ENCODE measurements at places on chromosomes 7 and 10.
A peak's percentile ranks its signal among the peaks of the same experiment; 100 is the strongest.

- DNase-seq, result no peak
These were observed 45.9 kb downstream of the SHH start for GRCh38 chr7:155766386-155766785.

- DNase-seq, result no peak
These were observed 204.0 kb upstream of the GNAI1 start for GRCh38 chr7:79930604-79931003.

DNA sequence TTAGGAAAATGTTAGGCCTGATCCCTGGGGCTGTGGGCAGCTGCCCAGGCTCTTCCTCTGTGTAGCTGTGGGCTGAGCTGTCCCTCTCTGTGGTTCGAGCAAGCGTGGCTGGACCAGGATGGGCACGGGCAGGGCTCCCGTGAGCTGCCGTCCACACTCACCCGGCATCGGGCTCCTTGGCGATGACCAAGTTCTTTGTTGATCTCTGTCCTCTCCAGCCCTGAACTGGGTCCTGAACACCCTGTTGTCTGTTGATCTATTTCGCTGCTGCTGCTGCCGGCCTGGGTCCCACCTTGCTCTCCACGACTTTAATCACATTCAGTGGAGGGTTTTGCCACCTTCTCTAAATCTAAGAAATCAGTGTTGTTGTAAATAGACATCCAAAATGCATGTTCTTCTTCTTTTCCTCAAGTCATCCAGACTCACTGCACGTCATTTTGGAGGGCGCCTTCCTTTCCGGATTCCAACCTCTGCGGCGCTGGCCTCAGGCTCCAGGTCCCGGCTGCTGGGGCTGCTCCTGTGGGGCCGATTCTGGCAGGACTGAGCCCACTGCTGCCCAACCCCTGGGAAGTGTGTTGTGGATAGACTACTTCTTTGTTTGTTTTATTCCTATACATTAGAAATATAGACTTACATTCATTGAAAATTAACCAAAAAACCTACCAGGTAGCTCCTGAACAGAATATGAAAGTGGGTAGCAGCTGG is 100.6 kb downstream of the DYNC2I1 start:
- no peak for DNase-seq

DNA sequence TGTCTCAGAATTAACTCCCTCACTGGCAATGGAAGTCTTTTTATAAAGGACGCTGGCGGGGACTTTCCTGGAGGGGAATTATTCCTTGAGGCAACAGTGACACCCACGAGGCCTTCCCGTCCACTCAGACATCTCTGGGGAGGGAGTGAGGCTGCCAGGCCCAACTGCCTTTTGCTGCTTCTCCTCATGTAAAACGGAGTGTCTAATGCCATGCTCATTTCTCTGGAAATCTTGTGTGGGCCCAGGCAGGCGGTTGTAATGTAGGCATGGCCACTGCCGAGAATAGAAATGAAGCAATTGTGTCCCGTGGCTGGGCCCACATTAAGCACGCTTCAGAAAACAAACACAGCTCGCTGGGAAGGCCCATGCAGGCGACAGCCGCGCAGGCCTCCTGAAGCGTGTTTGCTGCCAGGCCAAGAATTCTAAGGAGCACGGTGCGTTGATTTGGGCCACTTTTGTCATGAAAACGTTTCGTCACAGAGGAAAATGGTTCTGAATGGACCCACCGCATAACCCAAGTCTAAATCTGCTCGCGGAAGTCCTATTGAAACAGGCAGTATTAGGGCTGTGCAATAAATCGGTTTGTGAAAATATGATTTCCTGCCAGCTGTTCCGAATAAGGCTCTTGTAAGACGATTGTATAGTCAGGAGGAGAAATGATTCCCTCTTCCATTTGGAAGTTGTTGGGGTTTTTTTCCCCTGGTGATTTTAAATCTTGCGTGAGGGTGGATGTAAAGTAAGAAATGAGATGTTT is 104.2 kb upstream of the CHST15 start:
- no peak for DNase-seq

DNA sequence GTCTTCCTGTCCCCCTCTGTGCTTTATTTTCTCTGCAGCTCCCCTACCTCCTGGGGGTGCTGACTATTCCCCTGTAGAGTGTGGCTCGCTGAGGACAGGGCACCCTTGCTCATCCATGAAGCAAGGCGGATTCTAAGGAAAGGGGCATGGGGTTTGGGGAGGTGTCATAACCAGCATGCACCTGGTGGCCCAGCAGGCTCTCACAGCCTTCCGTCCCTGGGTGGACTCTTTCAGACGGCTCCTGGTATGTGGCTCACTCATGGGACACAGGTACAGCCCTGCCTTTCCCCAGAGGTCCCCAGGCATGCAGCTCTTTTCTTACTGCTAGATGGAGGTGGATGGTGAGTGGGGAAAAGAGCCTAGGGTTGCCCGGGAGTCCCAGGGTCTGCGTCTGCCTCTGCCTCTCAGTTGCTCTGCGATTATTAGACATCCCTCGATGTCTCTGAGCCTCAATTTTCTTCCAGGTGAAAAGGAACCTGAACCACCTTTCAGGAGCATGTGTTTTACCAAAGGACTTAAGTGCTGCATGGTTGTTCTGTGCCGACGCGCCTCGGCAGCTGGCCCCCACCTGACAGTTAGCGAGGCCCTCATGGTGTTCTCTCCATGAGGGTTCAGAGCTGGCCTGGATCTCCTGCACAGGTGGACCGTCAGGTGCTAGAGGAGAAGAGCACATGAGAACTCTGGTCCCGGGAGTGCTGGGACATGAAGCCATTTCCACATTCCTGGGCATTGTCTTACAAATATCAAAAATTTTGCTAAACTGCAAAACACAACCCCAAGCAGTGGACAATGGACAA is 172.5 kb upstream of the SHH start:
- no peak for DNase-seq

- DNase-seq, result no peak
These were observed 165.9 kb downstream of the ABCA13 start for GRCh38 chr7:48337012-48337621.

DNA sequence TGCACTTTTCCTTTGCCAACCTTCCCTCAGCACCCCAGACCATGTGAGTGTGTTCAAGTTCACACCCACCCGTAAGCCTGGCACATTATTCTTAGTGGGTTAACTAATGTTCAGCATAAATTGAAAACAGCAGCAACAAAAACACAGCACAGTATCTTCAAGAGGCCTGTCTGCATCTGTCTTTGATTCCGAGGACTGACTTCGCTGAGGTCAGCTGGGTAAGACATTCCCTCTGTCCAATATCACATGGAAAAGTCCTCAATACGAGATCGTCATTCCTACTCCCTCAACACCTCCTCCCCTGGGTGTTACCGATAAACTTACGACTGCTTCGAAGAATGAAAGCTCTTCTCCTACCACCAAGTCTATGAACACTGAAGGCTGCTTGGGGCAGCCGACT is 218.8 kb downstream of the SFMBT2 start:
- DNase-seq, result no peak

DNA sequence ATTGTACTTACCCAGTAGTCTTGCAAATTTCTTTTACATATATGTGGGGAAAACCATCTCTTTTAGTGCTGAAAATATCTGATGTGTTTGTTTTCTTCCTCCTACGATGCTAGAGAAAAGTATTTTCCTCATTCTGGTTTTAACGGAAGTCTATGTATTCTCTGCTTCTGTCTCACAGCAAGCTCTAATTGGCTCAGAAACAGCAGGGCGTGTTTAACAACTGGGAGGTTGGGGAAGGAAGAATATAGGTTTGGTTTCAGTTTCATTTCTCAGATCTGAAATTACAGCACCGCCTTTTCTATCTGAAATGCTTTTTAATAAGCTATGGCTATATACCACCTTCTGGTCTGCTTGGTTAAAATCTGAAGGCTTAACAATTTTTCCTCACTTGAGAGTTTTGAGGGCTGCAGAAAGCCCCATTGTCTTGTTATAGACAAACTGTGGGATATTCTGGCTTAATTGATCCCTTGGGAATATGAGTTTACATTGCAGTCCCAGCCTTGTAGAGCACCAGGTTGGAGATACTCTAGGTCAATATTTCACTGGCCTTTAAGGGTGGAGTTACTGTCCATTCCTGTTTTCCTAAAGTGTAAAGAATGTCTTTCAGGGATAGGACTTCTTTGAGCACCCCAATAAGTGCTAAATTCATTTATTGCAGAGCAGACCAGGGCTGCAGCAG is at the start of gene SAMD9:
Gene SAMD9 (minus strand): TSS at position 128 of the 679 bp plus-strand sequence. CDS start 11,882 bp downstream, outside the sequence.
- DNase-seq, result peak; percentile 50

DNA sequence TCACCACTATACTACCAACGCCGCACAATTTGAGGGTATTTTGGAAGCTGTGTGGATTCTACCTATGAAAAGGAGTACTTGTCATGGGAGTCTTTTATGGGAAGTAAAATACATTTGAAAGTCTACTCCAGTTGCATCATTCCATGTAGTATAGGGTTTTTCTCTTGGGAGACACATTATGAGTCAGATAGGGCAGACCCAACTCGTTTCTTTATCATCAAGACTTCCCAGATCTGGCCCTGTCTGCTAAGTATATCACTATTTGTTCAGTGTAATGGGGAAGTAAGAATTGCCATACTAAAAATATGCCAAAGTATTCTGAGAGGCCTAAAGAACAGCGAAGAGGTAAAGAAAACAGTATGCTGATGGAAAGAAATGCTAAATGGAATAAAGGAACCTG is 144.2 kb downstream of the SPAG6 start:
- DNase-seq, result no peak

DNA sequence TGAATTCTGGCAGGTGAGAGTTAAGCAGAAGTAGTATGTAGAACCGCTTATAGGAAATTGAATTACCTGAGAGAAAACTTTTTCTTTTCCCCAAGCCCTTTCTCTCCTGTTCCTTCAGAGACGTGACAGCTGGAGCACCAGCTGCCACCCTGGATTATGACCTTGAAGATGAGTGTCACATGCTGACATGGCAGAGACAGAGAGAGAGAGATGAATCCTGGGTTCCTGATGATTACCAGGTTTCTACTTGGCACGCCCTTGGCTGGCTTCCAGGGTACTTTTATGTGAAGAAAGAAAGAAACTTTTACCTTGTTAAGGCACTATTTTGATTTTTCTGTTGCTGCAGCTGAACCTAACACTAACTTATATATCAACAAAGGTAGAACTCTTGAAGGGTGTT is 99.9 kb downstream of the GPR26 start:
- DNase-seq, result no peak

DNA sequence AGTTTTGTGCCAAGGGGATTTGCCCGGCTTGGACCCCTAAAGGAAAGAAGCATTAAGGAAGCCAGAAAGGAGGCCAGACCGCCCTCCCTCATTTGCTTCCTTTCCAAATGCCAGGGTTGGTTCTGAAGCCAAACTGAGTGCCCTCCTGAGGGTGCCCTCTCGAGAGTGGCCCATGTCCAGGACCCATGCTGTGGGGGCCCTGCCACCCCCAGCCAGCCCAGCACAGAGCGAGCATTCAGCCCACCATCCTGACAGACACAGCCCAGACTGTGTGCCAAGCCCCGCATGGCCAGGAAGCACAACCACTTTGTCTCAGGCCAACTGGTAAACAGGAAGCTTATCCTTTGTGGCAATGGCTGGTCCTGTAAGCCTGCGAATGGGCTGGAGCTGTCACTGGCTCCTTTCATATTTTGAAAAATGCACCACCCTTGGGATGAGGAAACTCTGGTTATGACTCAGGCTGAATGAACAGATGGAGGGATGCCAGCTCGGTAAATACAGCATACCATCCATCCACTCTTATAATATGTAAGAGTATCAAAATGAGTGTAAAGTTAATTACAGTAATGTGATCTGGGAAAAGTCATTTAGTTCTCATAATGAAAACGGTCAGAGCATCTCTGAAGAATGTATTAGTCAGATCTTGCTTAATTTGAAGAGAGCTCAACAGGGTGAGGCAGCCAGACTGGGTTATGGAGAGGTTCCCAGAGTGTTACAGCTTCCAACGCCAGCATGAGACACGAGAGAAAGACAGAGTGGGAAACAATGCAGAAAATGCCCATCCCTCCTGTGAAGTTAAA is 65.0 kb downstream of the STK17A start:
- no peak for DNase-seq

DNA sequence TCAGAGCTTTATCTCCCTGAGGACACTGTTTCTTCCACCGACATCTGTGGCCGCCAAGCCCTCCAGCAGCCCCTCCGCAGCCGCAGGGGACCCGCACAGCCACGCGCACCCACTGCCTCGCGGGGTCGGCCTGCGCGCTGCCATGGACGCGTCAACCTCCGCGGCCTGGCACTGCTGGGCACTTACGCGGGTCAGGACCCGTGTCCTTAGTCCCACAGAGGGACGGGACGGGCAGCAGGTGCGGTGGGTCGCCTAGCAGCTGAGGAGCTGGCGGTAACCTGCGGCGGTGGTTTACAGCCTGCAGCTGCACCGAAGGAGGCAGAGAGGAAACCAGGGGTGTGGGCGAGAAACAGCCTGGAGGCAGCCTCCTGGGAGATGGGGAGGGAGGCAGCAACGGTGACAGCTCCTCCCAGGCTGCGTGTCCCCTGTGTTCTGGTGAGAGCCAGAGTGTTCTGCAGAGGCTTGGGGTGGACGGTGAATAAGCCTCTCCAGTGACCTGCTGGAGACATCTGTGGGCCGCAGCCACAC is 61.3 kb downstream of the SEC61G start:
- DNase-seq, result no peak

DNA sequence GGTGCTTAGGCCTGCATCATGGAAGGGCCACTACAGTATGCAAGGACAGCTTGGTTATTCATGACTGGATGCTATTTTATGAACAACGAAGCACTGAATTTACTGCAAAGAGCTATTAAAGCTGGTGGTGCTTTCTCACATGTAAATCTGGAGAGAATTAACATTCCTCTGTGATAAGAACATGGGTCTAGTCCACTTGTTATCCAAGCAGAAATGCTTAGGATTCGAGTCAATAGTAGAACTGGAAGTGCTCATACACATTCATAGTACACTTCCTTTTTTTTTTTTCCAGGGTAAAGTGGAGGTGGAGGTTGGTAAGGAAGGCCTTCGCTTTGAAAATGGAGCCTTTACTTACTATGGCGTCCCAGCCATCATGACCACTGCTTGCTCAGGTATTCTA is 35.0 kb downstream of the CNNM1 start:
- DNase-seq, result no peak

DNA sequence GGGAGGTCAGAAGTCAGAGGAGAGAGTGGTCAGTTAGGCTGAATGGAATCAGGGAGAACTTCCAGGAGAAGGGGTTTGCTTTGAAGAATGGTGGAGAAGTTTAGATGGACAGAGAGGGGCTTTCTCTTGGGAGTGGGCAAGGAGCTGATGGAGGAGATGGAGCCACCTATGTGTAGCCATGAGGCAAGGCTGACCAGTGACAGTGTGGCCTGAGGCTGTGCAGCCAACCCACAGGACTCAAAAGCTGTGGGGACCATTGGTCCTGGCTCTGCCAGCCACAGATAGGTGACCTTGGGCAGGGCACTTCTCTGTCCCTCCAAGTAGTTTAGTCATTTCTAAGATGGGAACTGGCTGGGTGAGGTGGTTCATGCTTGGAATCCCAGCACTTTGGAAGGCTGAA is 18.7 kb downstream of the NEURL1 start:
- DNase-seq, result no peak

- no peak for DNase-seq
These were observed 365.9 kb downstream of the PHTF2 start for GRCh38 chr7:78164459-78164858.

DNA sequence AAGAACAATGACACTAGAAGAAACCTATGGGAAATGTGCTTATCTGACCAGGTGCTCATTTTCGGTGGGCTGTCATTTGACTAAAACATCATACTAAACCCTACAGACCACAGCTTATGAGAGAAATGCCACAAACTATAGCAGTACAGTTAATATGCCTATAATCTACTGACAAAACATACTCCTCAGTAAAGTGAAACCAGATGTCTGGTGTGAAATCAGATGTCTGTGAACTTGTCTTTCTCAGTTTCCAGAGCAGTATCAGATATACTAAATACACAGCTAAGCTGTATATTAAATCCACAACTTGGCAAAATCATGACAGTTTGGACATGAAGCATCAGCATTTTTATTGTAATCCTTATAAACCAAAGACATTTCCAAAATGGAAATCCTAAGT is 3.3 kb downstream of the IMMP2L start:
- DNase-seq, result no peak

GRCh38 chr10:6171881-6172695 is 30.6 kb upstream of the PFKFB3 start:
- DNase-seq, result peak; percentile 19
